ENCODE measurements at places on chromosomes 3 and 15.

DNA sequence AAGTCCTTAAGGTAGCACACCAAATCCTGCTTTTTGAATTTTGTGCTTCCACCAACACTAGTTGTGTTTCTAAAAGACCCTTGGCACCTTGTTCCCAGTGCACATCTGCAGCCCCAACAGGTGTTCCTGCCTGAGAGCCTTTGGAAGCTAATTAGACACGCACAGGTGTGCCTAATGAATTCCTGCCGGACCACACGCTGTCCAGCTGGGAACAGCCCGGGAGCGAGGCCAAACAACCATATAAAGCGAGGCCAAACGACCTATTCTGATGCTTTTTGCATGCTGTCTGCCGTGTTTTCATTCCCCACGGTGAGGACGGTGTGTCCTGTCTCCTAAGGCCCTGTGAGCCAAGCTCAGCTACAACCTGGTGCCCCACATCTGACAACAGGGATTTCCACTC, 99.5 kb downstream of the ATG7 start:
- no peak for DNase-seq

DNA sequence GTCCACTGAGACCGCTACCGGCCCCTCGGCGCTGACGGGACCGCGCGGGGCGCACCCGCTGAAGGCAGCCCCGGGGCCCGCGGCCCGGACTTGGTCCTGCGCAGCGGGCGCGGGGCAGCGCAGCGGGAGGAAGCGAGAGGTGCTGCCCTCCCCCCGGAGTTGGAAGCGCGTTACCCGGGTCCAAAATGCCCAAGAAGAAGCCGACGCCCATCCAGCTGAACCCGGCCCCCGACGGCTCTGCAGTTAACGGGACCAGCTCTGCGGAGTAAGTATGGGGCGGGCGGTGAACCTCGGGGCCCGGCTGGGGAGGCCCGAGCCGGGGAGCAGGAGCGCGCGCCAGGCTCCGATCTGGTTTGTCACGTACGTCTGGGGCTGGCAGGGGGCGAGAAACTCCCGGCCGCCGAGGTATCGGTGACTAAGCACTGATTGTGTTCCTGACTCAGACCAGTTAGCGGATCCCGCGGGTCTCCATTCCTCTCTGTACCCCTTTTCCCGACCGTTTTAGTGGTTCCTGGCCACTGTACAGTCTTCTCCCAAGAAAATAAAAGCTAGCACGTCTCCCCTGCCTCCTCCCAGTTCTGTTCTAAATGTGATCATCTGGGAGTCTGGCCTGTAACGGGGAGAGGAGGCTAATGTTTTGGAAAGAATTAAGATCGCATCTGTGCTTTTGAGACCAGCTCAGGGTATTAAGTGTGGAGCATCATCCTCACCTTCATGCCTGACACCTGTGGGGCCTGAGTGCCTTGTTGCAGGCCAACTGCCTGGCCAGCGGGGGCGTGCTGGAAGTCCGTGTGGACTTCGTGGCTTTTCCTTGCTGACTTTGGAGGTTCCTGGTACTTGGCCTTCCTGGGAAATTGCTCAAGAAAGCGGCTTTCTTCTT, 691 bp downstream of the MAP2K1 start:
- DNase-seq = peak; percentile 72

GRCh38 chr15:89751748-89752147, 699 bp upstream of the MESP1 start:
- DNase-seq = no peak

GRCh38 chr3:51696954-51697353, 9.9 kb upstream of the GRM2 start:
- no peak for DNase-seq

DNA sequence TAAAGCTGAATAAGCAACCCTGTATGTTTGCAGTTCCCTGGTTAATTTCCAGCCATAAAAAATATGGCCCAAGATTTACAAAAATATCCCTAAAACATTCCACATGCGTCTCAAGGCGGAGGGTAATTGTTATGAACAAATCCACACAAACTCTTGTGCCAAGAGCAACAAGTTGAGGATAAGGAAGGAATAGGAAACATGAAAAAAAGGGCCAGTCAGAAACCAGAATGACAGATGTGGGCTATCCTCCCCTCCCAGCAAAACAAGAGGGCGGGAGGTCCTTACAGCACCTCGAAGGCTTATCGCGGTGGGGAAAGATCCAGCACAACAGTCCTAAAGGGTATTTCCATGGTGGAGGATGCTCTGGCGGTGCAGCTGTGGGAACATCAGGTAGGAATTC, 155.6 kb upstream of the HES1 start:
- DNase-seq = no peak
